ENCODE measurements at places on chromosomes 6 and 20.

- DNase-seq = no peak
Measured at GRCh38 chr20:50618537-50618936, 72.8 kb downstream of the RIPOR3 start.

DNA sequence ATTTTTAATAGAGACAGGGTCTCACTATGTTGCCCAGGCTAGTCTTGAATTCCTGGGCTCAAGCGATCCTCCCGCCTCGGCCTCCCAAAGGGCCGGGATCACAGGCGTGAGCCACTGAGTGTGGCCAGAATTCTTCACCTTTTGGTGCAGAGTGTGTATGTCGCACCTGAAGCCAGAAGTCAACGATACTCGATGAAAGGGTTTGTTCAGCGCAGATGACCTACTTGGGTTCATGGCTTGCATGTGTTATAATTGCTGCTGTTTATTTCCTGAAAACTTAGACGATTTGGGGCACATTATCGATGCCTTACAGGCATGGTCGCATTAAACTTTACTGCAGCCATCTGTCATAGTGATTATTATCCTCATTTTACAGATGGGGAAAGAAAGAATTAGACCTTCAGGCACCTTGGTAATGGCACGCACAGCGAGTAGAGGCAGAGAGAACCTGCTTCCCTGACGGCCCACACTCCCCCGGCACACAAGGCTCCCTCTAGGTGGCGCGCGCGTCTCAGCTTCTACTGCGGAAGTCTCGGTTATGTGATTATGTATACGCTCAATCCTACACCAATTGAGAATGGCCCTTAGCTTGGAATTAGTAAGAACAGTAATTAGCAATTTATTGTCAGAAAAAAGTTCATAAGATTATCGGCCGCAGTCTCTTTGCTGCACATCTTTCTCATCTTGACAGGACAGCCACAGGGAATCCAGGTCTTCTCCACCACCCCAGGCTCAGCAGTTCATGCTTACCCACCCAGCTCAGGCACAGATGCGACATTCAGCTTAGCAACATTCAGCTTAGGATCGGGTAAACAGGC, 212.8 kb upstream of the PROKR2 start:
- peak; percentile 74 for DNase-seq

- no peak for DNase-seq
Measured at GRCh38 chr6:112409311-112409710, 62.2 kb downstream of the RFPL4B start.

- peak; percentile 46 for DNase-seq
Measured at GRCh38 chr20:2283706-2284423, 11.9 kb upstream of the TGM3 start.

- no peak for DNase-seq
Measured at GRCh38 chr6:155765275-155766194, 309.9 kb upstream of the NOX3 start.

DNA sequence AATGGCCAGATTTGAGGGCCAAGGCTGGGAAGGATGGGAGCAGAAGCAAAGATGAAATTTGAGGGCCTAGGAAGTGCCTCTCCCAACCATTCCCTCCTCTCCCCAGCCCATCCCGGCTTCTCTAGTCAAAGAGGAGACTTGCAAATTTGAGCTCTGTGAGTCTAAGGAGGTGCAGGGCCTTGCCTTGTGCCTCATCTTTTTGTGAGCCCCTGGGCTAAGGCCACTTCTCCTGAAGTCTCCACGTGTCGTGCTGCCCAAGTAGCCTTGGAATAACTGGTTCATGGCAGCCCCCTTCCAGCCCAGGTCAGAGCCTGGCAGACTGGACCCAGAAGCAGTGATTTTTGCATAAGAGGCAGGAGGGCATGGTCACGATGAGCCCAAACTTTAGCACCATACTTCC, 6.7 kb downstream of the PTGIS start:
- DNase-seq = no peak

GRCh38 chr6:125273965-125274364, 27.8 kb downstream of the HDDC2 start:
- peak; percentile 83 for DNase-seq

DNA sequence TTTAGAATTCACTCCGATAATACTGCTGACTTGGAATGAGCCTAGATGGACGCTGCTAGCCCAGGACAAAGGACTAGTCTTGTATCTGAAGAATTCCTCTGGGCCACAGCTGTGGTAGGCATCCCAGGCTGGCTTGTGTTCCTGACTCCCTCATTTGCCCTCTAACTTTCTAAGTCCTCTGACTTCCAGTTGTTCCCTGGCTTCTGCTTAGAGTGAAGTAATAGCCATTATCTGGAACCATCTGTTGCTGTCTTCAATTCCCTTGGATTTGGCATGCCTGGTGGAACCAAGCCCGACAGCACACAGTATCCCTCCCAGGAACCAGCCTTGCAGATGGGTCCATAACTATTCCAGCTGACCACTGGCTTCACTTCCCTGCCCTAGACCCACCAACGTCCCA, 376.0 kb downstream of the SYNE1 start:
- DNase-seq = no peak

GRCh38 chr6:119233312-119233984, 116.1 kb downstream of the MAN1A1 start:
- no peak for DNase-seq

GRCh38 chr6:26017632-26017966, 55.0 kb downstream of the TRIM38 start:
- peak; percentile 81 for DNase-seq

GRCh38 chr6:5054245-5054873, 30.8 kb upstream of the PPP1R3G start:
- no peak for DNase-seq

All from RWPE1 (cell line).